ENCODE measurements at places on chromosomes 7 and 10.

DNA sequence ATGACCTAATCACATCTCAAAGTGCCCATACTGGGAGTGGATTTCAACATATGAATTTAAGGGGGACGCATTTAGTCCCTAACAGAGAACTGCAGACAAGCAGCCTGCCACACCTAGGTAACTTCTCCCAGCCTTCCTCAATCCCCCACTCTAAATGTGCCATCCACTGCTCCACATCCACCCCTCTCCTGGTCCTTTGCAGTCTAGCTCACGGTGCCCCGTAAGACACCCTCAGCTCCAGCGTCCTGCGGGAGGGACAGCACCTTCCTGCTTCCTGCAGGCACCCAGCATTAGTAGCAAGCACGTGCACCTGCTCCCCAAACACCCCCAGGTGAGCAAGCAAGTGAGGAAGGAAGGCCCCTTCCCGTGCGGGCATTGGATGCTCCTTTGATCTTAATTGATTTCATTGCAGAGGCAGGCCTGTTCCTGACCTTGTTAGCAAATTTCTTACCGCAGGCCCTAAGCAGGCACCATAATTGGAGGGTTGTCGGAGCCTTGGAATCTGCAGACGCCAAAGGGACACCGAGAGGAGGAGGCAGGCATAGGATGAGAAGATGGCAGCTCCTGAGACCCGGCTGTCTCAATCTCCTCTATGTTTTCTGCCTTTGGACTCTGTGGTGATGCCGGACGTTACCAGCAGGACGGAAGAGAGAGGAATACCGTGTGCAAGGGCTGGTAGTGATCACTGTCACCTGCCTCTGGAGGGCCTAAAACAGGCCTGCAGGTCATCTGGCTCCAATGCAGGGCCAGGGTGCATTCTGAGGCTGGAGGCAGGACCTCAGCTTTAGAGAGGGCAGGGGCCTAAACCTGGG, 75.8 kb upstream of the CHST15 start:
- DNase-seq: no peak

DNA sequence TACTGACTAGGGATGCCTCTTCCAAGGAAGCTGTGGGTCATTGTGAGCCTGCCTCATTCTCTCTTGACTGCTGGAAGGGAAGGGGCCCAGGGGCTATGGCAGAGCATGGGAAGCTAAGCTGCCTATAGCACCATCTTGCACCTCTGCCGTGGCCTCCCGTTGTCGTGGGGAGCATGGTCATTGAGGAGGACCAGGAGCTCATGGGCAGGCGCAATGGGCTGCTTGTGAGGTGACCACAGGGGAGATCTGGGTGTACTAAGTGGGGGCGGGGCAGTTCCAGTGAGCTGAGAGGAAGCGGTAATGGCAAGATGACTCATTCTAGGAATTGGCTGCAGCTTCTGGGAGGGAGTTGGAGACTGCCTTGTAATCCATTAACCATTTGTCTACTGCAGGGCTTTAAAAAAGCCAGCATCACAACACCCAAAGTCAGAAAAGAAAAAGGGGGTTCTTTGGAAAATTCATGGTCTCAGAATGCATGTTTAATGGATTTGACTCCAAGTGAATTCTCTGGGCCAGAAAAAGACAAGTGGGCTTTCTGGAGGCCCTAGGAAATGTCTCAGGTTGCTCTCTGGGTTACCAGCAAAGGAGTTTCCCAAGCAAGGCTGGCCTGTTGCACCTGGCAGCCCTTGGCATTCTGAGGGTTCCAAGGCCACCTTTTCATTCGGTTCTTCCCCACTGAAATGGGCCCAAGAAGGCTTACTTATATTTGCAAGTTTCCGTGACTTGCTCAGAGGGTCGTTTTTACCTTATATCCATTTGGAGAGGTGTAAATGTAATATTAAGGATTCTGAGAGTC, 3.6 kb downstream of the DUSP5 start:
- DNase-seq: no peak

- no peak for DNase-seq
These were observed 134.6 kb downstream of the LRRC4 start for GRCh38 chr7:127896659-127897058.

GRCh38 chr7:36151921-36152755, 916 bp upstream of the EEPD1 start:
- DNase-seq: no peak

- DNase-seq: no peak
These were observed 14.4 kb downstream of the RNF216 start for GRCh38 chr7:5767066-5767465.
